Stimulated activated CD8-positive, alpha-beta memory T cell treated with anti-CD3 and anti-CD28 coated beads, Interleukin-15, amount 100 ng/mL, for 4 hours (primary cell): ENCODE measurements at places on chromosomes 7 and 10.

DNA sequence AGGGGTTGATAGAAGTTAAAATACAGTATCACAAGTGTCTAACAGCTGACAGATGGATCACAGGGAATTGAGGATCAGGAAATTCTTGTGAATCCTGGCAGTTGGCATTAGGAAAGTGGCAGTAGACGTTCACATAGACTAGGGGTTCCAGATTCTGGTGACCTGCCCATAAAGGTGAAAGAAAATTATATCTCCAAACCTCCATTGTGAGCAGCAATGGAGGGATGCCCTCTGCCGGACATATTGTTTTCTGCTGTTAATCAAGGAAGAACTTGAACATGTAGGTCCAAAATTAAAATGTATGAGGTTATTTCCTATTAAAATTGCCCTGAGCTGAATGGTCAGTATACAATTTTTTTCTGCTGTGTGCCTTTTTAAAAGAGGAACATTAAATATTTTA is 5.1 kb downstream of the NME8 start:
- DNase-seq = no peak

- DNase-seq = peak; percentile 41
Measured at GRCh38 chr7:75642810-75643486, 95.8 kb downstream of the HIP1 start.

- DNase-seq = no peak
Measured at GRCh38 chr7:19574131-19574530, 134.7 kb downstream of the POLR1F start.

GRCh38 chr7:561631-562373 is 42.2 kb upstream of the PDGFA start:
- DNase-seq = no peak

- DNase-seq = no peak
Measured at GRCh38 chr7:69908454-69908853, 310.2 kb downstream of the AUTS2 start.

DNA sequence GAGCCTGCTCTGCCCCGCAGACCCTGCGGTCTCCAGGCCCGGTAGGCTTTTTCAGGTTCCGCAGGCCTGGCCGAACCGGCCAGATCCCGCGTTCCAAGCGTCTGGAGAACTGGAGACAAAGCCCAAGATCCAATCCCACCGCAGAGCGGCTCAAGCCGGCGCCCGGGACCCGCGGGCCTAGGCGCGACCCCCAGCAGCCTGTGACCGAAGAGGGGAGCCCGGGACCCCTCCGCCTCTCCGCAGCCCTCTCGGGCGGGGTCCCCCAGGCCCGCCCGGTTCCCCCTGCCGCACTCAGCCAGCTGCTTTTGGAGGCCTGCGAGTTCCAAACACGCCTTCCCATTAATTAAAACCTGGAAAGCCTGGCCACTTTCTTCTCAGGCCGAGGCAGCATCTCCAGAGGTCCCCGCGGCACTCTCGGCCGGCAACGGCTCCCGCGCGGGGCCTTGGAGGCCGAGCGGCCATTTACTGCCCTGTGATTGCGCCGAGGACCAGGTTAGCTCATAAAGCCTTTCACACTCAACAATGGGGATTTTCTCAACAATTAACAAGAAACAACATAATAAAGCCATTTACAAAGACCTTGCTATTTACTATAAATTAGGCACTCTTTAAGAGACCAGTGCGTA is 16.7 kb downstream of the SKIDA1 start:
- DNase-seq = no peak

GRCh38 chr7:39700932-39701331 is 77.6 kb downstream of the RALA start:
- DNase-seq = no peak

DNA sequence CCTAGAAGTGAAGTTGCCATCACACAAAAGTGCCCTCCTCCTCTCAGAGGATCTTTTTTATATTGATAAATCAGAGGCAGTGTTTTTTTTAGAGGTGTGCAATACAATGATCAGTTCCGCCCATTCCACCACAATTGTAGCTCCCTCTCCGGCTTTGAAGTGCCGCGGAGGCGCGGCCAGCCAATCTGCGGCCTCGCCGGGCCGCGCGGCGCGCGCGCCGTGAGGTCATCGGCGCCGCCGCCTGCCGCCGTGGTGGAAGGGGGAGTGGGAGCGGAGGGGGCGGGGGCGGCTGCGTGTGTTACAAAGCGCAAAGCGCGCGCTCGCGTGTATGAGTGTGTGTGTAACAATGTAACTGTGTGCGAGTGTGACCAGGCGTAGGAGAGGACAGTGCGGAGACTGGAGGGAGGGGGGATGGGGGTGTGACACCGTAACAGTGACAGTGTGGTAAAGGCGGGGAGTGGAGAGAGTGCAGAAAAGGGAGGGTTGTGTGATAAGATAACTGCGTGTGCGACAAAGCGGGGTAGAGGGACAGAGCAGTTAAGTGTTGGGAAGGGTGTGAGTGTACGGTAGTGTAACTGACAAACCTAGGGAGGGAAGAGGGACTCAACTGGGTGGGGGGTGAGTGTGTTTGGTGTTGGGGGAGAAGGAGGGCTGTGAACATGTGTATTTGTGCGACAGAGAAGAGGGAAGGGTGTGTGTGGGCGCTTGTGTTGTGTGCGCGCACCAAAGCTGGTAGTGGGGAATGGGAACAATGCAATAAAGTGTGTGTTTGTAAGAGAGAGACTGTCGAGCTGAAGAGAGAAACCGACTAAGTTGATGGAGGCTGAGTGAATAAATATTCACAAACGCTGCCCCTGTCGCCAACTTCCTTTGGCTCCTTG is at the start of gene SP8:
Gene SP8 (minus strand): TSS at position 108 of the 881 bp plus-strand sequence. CDS start 88 bp downstream, at position 20.
- no peak for DNase-seq

DNA sequence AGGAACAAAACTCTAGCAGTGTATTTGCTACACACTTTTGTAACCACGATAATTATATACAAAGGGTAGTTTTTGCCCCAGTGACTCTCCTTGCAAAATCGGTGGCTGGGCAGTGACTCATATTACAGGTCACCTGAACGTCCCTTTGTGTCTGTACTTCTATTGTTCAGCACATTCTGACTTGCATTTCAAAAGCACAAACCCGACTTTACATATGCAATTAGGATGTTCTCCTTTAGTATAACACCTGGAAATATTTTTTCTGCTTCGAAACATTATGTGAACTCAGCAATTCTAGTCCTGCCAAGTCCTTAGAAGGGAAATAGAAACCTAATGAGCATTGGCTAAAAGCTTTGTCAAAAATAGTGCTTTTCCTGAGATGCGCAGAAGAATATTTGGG is 6.0 kb downstream of the PRR15 start:
- DNase-seq = no peak

GRCh38 chr7:147516391-147516790 is 1074.2 kb upstream of the C7orf33 start:
- no peak for DNase-seq

GRCh38 chr10:101189461-101190401 is 39.5 kb downstream of the LBX1 start:
- no peak for DNase-seq

GRCh38 chr10:1526436-1527055 is 210.8 kb downstream of the ADARB2 start:
- DNase-seq = no peak

- no peak for DNase-seq
Measured at GRCh38 chr10:84900141-84900540, 571.8 kb downstream of the CCSER2 start.

- DNase-seq = no peak
Measured at GRCh38 chr10:27620430-27621397, 116.6 kb downstream of the RAB18 start.

- DNase-seq = no peak
Measured at GRCh38 chr7:121401896-121402295, 5.8 kb upstream of the FAM3C start.

GRCh38 chr10:51624013-51624412 is 75.4 kb downstream of the CSTF2T start:
- DNase-seq = no peak

DNA sequence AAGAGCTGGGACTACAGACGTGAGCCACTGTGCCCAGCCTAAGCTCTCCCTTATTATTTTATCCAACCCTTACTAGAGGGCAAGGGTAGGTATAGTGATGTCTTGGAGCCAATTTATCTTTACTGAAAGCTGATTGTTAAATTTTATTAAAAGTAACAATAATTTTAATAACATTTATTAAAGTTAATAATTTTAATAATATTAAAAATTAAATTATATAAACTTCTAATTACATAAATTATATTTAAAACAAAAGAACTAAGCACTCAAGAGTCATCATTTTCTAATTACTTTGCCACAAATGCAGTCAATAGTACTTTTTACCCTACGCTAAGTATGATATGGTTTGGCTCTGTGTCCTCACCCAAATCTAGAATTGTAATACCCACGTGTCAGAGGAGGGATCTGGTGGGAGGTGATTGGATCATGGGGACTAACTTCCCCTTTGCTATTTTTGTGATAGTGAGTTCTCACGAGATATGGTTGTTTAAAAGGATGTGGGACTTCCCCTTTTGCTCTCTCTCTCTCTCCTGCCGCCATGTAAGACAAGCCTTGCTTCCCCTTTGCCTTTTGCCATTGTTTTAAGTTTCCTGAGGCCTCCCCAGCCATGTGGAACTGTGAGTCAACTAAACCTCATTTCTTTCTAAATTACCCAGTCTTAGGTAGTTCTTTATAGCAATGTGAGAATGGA is 58.4 kb upstream of the ETV1 start:
- no peak for DNase-seq

- DNase-seq = no peak
Measured at GRCh38 chr7:90972906-90973550, 291.2 kb upstream of the FZD1 start.

GRCh38 chr7:101990811-101991418 is 173.5 kb downstream of the CUX1 start:
- no peak for DNase-seq

GRCh38 chr10:58701405-58702135 is 188.9 kb downstream of the BICC1 start:
- no peak for DNase-seq

DNA sequence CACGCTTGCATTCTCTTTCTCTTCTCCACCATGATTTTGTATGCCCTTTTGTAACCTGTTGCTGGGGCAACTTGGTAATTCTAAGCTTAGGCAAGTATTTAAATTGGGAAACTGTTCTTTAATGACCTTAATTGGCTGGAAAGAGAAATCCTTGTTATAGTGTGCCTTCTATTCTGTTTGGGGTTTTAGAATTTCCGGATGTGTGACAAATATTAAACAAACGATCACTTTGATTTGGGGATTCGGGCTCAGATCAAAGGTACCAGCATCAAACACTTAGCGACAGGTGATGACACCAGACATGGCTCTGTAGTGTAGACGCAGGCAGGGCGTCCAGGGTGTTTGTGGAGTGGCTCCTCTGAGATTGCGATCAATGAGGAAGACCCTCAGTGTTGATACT is 55.0 kb downstream of the RAB11FIP2 start:
- DNase-seq = no peak

- DNase-seq = no peak
Measured at GRCh38 chr7:138746073-138746472, 44.9 kb upstream of the SVOPL start.

DNA sequence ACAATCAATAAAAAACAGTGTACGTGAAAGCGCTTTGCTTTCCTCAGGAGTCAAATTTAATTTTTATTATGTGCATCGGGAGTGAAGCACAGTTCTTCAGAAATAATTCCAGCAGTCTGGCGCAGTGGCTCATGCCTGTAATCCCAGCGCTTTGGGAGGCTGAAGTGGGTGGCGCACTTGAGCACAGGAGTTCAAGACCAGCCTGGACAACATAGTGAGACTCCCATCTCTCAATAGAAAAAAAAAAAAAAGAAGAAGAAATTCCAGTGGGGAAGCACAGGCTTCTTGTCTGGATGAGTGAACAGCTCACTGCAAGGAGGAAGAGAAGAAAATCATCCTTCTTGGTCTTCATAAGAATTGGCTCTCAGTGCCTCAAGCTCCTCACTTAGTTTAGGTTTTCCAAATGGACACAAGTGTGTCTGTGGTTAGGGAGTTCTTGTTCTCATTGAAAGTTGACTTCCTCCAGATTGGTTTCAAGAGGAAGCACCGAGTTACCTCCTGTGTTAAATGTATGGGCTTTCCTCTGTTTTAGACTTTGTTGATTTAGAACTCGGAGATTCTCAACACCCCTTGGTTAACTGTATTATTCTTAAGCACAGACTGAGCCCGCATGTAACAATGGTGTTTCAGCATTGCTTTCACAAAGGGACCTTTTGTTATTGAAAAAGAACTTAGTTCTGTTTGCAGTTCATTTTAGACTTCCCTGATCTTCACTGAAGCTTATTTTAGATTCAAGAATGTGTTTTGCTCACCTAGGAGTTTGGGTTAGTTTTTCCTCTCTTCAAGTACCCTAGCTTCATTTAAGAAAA is 28.0 kb downstream of the LMTK2 start:
- no peak for DNase-seq

DNA sequence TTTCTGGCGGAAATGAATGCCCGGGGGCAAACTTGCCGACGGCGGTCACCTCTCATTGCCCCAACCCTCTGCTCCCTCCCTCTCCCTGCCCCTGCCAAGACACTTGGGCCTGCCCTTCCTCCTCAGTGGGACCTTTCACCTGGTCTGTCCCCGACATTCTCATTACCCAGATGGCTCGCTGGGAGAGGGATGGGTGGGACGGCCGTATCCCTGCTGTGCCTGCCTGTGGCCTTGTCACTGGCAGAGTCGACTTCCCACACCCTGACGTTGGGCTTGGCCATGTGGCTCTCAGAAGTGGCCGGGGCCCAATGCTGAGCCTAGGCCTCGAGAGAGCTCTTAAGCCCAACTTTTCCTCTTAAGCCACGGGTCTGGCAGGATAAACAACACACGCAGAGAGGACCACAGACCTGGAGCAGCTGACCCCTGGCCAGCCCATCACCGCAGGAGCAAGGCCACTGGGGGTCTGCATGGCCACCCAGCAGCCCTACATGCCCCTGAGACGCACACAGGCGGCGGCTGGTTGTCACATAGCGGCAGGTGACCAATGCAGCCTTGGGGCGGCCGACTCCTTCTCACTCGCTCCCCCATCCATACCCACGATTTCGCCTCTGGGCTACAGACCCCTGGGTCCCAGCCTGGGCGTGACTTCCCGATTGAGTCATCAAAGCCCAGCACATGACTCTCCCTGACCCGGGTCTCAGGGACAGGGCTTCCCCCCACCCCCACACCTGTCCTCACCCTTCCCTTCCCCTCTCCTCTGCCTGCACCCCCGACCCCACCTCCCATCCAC is 40.1 kb downstream of the SLC29A4 start:
- DNase-seq = no peak

GRCh38 chr10:59814878-59815277 is 61.6 kb upstream of the MRLN start:
- DNase-seq = no peak
